ENCODE measurements at places on chromosomes 5 and 9.

GRCh38 chr5:73382401-73382740 is 66.2 kb downstream of the FOXD1 start:
- no peak for DNase-seq

GRCh38 chr9:38732885-38733284 is 13.0 kb upstream of the FAM240B start:
- DNase-seq, result no peak

DNA sequence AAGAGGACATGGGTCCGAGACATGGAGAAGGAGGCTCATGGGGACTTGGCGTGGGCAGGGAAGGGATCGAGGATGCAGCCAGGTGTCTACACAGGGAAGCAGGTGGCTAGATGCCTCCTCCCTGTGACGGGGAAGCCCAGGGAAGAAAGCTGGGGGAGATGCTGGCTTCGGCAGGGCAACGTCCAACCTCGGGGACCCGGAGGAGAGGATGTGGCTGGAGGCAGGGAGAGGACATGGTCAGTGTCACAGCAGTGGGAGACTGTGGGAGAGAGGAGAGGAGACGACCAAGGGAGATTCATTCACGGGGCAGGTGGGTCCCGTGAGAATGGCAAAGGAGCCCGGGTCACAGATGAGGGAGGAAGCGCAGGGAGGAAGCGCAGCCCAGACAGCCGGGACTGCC is 73.2 kb upstream of the PHYKPL start:
- no peak for DNase-seq

GRCh38 chr5:130836729-130837649 is 328.1 kb downstream of the HINT1 start:
- peak; percentile 10 for DNase-seq

DNA sequence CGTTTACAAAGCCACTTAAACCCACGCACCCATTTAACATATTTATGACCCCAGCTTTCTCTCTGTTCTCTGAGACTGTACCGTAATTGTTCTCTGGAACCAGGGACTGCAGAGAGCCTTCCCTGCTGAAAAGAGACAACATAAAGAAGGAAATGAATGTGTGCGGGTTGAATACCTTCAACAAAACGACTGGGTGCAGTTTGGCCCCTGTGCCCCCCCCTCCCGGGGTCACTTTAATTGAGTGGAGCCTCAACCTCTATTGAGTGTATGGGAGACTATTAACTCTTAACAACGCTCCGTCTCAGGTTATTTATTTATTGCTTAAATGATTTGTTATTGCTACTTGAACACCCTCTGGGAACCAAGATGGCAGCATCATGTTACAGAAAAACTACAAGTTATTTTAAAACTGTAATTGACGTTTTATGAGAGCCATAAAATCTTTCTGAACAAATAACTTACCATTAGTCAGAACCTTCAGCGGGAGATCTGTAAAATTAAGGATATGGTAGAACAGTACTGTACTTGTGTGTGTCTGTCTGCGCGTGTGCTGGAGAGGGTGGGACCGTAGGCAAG is 70.6 kb downstream of the GAS1 start:
- DNase-seq, result no peak

GRCh38 chr9:33800886-33801285 is 5.5 kb downstream of the PRSS3 start:
- no peak for DNase-seq

DNA sequence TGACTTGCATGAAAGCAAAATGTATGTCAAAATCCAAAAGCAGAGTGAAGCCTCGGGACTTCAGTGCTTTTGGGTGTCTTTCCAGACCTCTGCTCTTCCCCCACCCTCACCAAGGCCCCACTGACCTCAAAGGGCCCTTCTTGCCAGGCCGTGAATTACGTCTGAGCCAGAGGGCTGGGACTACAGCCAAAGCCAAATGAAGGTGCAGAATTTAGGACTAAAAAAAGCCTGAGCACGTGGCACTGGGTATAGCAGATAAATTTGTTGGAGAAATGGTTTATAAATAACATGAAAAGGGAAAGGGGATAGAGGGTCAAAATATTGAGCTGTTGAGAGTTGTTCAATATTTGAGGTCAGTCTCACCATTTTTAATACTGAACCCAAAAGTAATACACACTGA is 163.4 kb downstream of the GHR start:
- no peak for DNase-seq

- no peak for DNase-seq
Measured at GRCh38 chr5:572398-573019, 39.6 kb upstream of the CEP72 start.

GRCh38 chr9:124795881-124796431 is 19.0 kb downstream of the OLFML2A start:
- no peak for DNase-seq

- no peak for DNase-seq
Measured at GRCh38 chr9:109455861-109456260, 42.2 kb downstream of the PTPN3 start.

- DNase-seq, result peak; percentile 77
Measured at GRCh38 chr5:172364773-172365172, 81.2 kb upstream of the UBTD2 start.

DNA sequence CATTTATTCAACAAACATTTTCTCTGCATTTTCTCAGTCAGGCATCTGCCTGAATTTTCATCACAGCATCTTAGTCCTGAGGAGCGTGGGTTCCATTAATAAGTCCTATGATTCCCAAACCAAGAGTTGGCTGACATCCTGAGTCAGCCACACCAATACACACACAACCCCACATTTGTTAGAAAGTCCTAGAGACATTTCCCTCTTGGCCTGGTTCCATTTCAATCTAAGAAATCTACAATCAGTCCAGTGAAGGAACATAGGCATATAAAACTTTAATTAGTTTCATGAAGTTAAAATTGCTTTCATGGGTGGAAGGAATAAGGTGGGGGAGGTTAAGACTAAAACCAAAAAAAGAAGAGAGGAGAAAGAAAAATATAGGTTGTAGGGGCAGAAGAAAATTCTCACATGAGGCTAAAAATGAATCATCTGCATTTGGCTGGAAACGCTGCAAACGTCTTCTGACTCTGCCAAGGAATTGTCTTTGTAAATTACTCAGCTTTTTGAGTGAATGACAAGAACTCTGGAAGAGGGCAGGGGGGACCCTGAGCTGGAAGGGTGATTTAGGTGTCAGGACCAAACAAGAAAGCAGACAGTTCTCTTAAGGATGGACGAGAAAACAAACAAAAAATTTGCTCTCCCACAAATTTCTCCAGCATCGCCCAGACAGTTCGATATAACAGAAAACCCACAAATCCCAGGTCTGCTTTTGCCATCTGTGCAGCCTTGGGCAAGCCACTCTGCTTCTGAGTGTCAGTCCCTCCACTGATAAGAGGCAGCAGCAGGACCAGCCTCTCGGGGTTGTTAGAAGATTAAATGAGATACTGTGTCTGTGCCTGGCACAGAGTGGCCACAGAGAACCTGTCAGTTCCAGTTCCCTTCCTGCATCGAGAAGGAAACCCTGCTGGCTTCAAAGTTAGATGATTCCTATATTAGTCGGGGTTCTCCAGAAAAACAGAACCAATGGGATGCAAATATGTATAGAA is 289.7 kb downstream of the CDK5RAP2 start:
- DNase-seq, result no peak

- DNase-seq, result no peak
Measured at GRCh38 chr5:167460449-167461020, 830.9 kb upstream of the WWC1 start.

GRCh38 chr9:98743818-98744611 is 35.3 kb upstream of the GABBR2 start:
- DNase-seq, result no peak

DNA sequence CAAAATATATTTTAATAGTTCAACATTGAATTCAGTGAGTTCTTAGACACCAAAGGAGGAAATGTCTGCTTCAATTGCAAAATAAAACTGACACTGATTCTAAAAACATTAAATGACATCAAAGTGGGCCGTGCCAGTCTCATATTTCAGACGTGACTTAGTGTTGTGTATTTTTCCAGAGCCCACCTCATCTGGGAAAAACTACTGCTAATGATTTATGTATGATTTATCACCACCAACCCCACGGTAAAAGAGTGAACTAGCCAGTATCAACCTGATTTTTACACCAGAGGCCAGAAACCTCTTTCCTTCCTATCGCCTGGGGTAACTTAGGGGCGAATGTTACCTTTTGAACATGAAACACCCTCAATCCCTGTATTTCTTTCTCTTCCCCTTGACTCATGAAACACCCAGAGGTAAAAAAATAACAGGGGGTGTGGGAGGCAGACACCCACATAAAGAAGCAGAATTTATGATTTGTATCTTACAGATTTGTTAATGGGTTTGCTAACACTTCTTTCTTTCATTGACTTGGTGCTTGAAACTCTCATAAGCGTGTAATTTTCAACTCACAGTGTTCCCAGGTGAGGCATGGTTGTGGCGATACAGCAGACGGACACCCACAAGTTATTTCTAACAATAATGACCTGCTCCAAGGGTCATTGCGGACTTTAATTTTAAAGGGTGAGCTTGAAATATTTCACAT is 56.4 kb upstream of the FANCC start:
- no peak for DNase-seq
